ENCODE measurements at places on chromosomes 1 and 21.

- DNase-seq, result no peak
These were observed 30.5 kb downstream of the ZCCHC17 start for GRCh38 chr1:31327381-31327780.

GRCh38 chr1:89888480-89889322, 67.9 kb downstream of the LRRC8D start:
- no peak for DNase-seq

DNA sequence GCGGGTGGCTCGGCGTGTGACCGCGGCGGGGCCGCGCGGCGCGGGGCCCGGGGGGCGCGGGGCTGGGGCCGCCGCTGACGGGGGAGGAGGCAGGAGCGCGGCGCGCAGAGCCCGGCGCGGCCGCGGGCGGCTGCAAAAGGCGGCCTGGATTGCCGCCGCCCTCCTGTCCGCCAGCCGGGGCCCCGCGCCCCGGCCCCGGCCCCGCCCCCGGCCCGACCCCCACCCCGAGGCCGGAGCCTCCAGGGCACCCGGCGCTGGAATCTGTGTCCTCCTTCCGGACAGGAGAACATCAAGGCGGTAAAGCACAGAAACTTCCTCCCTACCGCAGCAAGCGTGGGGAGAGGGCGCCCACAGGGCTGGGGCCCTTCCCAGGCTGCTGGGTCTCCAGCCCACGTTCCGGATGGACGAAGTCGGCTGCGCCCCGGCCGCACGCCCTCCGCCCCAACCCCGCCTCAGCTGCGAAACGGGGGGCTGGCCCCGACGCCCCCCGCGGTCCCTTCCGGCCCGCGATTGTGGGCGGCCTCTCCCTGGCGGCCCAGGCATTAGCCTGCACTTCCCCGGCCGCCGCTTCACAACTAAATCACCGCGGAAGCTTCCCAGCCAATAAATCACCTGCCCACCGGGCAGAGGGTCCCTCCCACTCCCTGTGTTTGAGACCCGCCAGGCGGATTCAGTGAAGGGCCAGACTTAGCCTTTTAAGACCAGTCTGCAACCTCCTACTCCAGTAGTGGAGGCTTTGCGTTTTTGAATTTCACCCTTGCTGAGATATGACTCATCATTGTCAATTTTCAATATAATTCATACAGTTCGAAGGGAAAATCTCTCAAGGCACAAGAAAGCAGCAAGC, 106.0 kb downstream of the SLC45A1 start:
- peak; percentile 44 for DNase-seq

GRCh38 chr1:107443027-107443426, 302.2 kb downstream of the NTNG1 start:
- no peak for DNase-seq

DNA sequence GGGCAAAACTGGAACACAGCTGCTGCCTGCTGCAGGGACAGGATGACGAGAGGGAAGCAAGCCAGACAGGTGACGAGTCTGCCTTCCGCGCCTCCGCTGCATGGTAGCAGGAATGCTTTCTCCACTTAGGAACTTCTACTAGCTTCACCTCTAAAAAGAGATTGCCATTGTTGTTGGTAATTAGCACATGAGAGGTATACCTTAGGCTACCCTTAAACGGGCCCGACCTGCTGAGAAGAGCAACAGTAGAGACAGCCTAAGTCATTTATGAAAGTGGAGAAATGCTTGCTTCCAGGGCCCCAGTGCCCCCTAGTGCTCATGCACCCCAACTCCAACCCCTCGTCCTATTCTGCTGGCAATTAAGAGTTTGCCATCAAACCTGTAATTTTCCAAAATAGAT, 96.9 kb upstream of the AKT3 start:
- peak; percentile 9 for DNase-seq

DNA sequence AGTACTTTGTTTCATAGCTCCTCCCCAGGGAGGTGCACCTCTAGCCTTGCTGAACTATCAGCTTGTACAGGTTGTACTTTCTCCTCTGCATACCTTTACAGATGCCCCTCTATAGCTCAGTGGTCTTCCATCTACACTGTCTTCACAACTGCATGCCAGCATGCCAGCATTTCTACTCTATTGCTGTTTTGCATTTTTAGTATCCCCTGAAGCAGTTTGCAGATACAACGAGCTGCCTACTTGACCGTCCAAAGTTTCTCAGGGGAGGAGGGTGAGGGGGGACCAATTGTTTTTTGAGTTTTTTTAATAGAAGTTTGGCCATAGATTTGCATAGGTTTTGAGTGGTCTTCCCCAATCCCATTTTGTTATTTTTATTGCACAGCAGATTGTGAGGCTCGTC, 27.6 kb upstream of the CTH start:
- DNase-seq, result no peak

GRCh38 chr1:163241746-163242145, 39.0 kb upstream of the RGS5 start:
- no peak for DNase-seq

- DNase-seq, result no peak
These were observed 116.9 kb upstream of the COA6 start for GRCh38 chr1:234256359-234256758.

GRCh38 chr1:209860293-209860881, 32.6 kb downstream of the UTP25 start:
- peak; percentile 64 for DNase-seq

DNA sequence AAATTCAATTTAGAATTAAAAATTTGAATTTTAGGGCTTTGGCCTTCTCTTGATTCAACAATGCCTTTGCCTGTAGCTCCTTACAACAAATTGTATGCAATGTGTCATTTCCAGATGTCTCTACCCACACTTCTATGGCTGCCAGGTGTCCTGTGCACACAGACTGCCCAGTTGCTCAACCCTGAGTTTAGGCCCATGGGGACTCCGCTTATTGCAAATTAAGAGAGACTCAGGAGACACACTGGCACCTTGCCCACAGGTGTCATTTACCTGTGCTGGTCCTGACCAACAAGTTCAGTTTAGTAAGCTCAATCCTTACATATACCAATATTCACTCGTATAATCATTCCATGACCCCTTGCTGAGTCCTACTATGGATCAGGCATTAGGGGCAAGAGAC, 236.1 kb downstream of the OMA1 start:
- no peak for DNase-seq

GRCh38 chr1:15287035-15287979, 40.3 kb downstream of the FHAD1 start:
- DNase-seq, result no peak

GRCh38 chr1:10679496-10680220, 116.8 kb downstream of the CASZ1 start:
- DNase-seq, result no peak

- DNase-seq, result no peak
These were observed 23.7 kb downstream of the UCK2 start for GRCh38 chr1:165851034-165851658.

DNA sequence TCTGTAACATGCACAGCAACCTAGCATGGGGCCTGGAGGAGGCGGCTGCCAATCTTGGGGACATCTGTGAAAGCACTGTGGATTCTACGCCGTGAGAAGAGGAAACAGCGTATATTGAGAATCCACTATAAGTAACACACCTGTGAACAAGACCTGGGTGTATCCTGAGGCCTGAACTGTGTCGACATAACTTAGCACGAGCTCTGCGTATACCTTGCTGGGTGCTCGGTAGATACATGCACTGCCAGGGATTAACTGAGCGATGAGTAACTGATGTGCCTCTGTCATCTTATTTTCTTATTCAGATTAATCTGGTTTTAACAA, 58.6 kb downstream of the DDX20 start:
- no peak for DNase-seq

DNA sequence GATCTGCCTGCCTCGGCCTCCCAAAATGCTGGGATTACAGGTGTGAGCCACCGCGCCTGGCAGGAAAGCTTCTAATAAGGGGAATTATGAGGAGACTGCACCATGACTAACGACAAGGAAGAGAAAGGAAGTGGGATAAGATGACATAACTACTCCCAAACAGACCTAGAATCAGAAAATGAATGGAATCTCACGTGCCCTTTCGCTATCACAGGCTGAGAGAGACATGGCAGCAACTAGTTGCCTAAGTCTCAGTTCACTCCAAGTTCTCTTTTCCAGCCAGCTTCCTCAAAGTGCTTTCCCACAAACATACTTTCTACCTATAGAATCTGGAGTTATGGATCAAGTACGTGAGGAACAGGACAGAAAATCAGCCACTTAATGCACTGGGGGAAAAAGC, 2.0 kb downstream of the PI4KB start:
- no peak for DNase-seq

DNA sequence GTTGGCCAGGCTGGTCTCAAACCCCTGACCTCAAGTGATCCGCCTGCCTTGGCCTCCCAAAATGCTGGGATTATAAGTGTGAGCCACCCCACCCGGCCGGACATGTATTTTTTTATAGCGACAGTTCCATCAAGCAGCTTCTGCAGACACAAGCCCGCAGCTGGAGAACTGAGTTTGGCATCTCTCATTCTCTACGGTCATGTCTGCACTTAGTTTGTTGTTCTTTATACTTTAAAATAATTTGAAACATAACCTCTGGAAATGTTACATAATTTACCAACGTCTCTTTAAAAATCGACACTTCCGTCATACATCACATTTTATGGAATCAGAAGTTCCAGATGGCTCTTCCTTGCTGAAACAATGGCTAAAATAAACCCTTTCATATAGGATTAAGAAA, 183.6 kb downstream of the DYRK1A start:
- DNase-seq, result no peak

DNA sequence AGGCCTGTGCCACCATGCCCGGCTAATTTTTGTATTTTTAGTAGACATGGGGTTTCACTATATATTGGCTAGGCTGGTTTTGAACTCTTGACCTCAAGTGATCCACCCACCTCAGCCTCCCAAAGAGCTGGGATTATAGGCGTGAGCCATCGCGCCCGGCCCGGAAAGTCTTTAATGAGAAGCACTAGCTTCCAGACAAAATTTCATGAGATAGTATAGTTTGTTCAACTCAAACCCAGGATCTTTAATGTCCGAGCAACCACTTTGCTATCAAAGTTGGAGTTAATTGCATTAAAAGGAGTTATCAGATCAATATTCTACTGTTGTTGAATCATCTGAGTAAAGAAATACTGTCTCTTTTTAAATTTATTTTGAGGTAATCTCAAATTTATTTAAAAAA, 4.8 kb downstream of the TSNAX start:
- DNase-seq, result no peak

GRCh38 chr1:248622570-248623001, 12.3 kb downstream of the OR2T11 start:
- DNase-seq, result no peak

DNA sequence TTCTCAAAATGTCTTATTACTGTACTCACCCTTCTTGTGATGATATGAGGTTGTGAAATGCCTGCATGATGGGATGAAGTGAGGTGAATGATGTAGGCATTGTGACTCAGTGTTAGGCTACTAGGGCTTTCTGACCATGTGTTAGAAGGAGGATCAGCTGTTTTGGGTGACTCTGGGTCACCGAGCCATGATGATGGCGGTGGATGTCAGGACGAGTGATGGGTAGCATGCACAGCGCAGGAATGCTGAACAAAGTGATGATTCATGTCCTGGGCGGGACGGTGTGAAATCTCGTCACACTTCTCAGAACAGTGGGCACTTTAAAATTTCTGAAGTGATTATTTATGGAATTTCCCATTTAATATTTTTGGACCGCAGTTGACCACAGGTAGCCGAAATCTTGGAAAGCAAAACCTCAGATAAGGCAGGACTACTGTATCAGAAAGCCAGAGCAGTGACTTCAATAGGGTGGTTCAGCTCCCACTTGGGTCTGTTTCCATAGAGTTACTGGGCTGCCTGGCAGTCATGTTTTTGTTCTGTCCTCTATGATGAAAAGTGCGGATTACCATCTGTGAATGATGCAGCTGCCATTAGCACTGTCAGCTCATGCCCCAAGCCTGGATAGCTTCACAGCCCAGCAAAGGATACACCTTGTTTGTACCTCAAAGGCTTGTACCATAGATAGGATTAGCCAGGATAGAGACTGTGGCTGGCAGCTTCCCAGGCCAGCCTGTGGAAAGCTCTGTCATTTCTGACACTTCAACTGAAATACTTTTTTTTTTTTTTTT, 26.6 kb downstream of the IL6R start:
- no peak for DNase-seq

DNA sequence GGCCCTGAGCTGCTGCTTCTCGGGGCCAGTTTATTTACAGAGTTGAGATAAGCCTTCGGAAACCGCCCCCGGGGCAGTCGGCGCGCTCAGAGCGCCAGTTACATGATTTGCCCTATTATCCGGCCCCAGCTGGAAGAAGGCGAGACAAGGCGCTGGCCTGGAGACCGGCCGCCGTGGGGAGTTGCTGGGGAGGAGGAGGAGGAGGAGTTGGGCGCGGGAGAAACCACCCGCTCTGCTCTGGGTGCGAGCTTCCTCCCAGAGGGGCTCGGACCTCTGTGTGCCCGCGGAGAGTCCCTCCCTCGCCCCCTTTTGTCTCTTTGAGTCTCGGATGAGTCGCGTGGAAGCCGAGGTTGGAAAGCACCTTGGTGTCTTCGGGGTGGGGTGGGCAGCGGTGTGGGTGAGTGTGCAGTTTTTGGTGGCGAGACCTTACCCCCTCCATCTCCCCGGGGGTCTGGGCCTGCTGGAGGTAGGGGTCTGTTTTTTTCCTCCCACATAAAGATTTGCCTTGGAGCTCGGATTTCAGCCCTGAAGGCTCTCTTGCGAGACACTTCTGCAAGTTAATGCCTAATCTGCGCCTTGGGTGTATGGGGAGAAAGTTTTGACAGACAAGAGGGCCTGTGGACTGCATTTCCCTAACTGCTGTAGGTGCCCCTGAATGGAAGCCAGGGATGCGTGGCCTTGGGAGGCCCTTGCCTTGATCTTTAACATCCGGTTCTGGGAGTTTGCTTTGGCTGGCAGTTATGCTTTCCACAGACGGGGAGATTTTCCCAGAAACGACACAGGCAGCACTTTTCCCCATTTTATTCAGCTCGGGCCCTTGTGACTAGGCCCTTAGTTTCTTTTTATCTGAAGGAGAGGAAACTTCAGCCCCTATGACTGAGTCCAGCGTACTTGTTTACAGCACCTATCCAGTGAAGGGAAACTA, 80.0 kb downstream of the NDUFS5 start:
- DNase-seq, result peak; percentile 17

DNA sequence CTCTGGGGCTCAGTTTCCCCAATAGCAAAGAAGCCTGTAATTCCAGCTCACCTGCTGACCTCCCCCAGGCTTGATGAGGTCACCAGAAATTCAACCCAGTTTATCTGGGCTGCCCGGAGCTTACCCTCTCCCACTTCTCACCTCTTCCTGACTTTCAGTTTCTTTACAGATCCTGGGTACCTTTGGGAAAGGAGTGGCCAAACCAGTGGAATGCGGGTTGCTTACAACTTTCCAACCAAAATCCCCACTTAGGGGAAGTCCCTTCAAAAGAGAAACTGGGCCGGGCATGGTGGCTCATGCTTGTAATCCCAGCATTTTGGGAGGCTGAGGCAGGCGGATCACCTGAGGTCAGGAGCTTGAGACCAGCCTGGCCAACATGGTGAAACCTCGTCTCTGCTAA, 5.9 kb upstream of the MARCKSL1 start:
- no peak for DNase-seq

DNA sequence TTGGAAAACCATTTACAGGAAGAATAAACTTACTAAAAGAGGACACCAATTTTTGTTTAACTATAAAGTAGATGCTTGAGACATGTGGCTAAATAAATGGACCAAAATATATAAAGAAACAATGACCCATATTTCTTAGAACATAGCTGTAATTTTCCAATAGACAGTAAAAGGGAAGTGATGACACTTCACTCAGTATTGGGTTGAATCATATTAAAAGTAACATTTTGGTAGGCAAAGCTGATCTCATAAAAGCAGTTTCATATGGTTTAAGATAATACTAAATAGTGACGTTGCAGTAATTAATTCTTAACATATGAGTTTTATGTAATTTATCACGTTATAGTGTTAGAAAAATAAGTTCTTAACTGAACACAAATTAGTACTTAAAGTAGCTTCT, 308.9 kb upstream of the RUNX1 start:
- DNase-seq, result no peak
